ENCODE measurements at places on chromosomes 3 and 15. TPM values are rescaled to one million over a fixed set of nuclear protein-coding genes. Genes with fewer than 3 reads are reported as not detected.

DNA sequence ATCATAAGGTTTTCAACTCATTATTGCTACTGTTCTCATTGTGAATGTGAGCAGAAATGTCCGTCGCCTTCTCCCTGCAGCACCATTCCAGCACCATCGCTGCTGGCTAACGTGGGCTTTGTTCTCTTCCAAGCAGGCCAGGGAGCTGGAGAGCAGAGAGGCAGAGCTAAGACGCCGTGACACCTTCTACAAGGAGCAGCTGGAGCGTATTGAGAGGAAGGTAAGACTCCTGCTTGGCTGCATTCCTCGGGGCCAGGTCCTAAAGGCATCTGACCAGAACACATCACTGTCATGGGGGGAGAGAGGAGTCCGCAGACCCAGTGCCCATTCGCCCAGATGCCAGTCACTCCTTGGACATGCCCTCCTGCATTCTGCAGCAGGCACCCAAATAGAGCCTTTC, 130.4 kb upstream of the PLXNA1 start:
- no peaks in the 10 kb centered on the region for H3K4me1 ChIP-seq
- H3K36me3 ChIP-seq: no peaks in the 10 kb centered on the region

DNA sequence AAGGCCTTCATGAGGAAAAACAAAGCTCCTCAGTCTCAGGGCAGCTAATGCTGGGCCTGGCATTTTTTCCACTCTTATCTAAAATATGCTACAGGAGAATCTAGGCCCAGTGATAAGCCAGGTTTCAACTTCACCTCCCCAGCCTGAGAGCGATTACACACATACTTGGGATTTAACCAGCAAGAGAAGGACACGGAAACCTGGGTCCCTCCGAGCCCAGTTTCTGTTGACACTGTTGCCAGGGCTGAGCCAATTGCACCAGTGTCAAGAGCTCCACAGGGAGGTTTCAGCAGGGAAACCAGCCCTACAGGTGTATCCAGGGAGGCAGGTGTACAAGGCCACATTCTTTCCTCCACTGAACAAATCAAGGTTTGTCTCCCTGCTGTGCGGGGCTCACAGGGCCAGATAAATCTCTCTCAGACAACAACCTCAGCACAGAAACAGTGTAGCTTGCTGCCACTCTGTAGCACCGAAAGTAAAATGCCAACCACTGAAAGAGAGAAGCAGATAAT, 85.4 kb downstream of the MAGI1 start:
- H3K4me1 ChIP-seq: no peaks in the 10 kb centered on the region
- no peak overlapping the region for H3K4me3 ChIP-seq
- H3K27me3 ChIP-seq: no peaks in the 10 kb centered on the region
- no peak overlapping the region for H3K27ac ChIP-seq
- DNase-seq: no peak

GRCh38 chr15:70151462-70151861, 53.7 kb upstream of the TLE3 start:
- no peak overlapping the region for H3K27ac ChIP-seq
- no peaks in the 10 kb centered on the region for H3K36me3 ChIP-seq
- no peaks in the 10 kb centered on the region for H3K27me3 ChIP-seq
- no peaks in the 10 kb centered on the region for H3K4me1 ChIP-seq
- DNase-seq: no peak

DNA sequence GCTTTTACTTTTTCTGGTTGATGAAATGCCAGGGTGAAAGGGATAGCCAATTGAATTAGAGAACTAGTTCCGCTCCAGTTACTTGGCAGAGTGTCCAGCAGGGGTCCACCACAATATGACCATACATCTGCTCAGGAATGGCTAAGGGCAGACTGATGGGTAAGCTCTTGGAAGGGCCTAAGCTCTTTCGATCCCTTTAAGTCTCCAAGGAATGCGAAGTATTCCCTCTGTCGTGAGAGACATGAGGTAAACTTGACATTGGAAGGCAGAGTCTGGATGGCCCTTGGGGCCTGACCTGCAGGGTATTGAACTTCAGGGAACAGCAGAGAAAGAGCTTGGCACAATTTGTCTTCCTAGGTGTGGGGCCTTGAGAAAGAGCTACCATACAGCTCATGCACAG, 805.8 kb downstream of the PLOD2 start:
- H3K27me3 ChIP-seq: no peaks in the 10 kb centered on the region
- H3K4me3 ChIP-seq: no peak overlapping the region
- no peak for DNase-seq
- no peaks in the 10 kb centered on the region for H3K36me3 ChIP-seq

- no peaks in the 10 kb centered on the region for H3K4me1 ChIP-seq
- no peak for DNase-seq
- H3K4me3 ChIP-seq: no peak overlapping the region
- H3K27me3 ChIP-seq: no peaks in the 10 kb centered on the region
Measured at GRCh38 chr3:151974067-151974466, 100.6 kb downstream of the SUCNR1 start.

- H3K27ac ChIP-seq: peak overlapping the region; percentile 96
- DNase-seq: no peak
- peak overlapping the region; percentile 86 for H3K4me3 ChIP-seq
- peaks cover 32% of the 10 kb centered on the region for H3K36me3 ChIP-seq
Measured at GRCh38 chr15:40037721-40038120, 1.3 kb downstream of the SRP14 start.

- no peak overlapping the region for H3K4me3 ChIP-seq
- peaks cover 19% of the 10 kb centered on the region for H3K4me1 ChIP-seq
- no peaks in the 10 kb centered on the region for H3K27me3 ChIP-seq
- H3K27ac ChIP-seq: no peak overlapping the region
Measured at GRCh38 chr15:57035664-57036063, 117.2 kb downstream of the TCF12 start.

DNA sequence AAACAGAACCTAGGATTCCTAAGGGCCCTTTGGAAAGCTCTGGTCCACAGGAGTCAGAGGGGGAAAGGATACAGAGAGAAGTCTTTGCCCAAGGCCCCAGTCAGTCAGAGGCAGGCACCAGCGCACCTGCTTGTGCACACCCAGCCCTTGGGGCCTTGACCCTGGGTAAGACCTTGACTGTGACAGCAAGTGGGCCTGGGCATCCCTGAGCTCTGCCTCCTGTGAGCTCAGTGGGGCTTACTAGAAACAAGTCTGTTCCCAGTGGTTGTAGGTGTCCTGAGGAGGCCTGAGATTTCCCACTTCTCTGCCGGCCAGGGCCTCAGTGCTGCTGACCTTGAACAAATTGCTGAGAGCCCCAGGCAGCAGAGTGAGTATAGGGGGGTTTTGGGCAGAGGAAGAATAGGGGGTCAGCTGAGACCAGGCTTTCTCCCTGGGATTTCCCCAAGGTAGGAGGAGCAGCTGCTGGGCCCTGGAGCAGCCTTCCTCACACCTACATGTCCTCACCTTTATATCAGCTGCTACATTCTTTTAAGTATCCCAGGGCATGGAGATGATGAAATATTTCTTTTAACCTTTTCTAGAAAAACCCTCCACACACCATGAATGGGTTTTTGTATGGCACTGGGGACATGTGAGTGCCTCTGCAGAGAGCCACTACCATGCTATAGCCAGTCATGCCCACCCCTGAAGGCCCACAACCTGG, 9.7 kb upstream of the DAG1 start:
- no peaks in the 10 kb centered on the region for H3K4me1 ChIP-seq
- H3K27me3 ChIP-seq: no peaks in the 10 kb centered on the region
- H3K27ac ChIP-seq: no peak overlapping the region
- no peak overlapping the region for H3K4me3 ChIP-seq
- DNase-seq: no peak

DNA sequence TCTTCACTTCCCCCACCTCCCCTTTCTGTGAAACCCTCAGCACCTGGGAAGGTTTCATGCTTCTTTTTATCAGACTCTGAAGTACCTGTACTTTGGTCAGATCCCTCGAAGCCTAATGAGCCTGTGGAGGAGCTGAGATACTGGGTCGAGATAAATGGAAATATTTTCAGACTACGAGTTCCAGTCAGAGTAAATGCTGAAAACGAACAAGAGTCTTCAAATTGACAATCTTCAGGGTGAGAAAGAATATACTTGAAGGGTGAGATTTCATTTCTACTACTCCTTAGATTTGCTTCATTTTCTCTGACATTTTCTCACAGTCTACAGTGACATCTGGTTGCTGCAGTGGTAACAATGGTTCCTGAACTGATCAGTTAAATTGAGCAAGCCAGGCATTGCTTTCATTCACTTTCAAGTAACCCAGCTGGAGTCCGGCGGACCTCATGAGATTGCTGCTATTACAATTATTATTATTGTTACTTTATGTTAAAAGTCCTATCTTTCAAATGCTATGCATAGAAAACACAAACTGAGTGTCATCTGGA, 337.2 kb downstream of the VGLL3 start:
- no peak overlapping the region for H3K27ac ChIP-seq
- H3K36me3 ChIP-seq: no peaks in the 10 kb centered on the region
- no peak for DNase-seq

Gene AGTR1
- total RNA-seq: not detected

Gene SPRED1
- 0.95 TPM for total RNA-seq

Gene NEK4
- 14.4 TPM for total RNA-seq

Gene GPR176
- not detected for total RNA-seq

Gene PHLDB2
- 0.38 TPM for total RNA-seq

Gene FOXL2
- not detected for total RNA-seq

All from naive thymus-derived CD4-positive, alpha-beta T cell (primary cell).